ENCODE measurements at places on chromosomes 12 and 14. TPM values are rescaled to one million over a fixed set of nuclear protein-coding genes. Genes with fewer than 3 reads are reported as not detected.

DNA sequence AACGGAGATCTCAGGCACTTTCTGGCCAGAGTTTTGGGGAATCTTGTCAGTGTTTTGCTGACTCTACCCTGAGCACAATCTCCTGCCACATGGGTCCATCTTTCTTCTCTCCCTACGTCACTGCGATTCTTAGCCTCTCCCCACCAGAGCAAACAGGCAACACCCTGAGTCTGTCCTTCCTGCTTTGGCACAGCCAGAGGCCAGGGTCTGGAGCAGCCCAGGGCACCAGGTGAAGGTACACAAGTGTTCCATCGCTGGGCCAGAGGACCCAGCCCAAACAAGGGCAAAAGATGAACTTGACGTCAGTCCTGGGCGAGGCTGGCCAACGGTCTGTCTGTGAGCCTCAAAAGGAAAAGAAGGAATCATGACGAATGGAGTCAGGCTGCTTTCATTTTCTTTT, 12.7 kb upstream of the CCDC177 start:
- DNase-seq, result no peak

DNA sequence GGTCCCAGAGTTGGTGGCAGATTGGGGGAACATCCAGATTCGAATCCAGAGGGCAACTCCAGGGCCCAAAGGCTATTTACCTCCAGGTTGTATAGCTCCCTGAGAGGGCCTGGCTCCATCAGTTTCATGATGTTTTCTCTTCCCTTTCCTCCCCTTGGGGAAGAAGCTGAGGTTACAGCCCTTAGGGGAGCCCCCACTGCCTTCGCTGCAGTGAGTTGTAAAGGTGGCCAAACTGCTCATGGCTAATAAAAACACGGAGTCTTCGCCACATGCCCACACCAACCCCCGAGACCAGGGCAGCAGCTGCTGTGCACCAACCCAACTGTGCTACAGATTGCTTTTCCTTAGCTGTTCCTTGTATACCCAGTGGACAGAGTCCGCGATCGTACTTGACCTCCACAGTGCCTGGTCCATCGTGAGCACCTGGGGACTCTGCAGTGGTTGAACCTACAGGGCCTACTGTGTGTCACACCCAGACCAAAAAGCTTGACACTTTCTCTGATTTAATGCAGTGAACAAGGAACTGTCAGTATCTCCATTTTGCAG, 20.9 kb downstream of the GALNT16 start:
- DNase-seq, result no peak

DNA sequence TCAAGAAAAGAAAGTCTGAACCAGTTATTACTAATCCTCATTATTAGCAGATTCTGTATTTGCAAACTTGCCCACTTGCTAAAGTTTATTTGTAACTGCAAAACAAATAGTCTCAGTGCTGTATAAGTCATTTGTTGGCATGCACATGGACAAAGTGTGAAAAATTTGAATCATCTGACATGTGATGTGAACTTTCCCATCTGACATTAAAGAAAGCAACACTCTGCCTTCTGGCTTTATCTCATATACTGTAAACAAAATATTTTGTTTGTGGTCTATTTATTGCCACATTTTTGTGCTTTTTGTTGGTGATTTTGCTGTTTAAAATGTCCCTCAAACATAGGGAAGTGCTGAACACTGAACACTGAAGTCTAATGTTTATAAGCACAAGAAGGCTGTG, 513.8 kb downstream of the RPL10L start:
- DNase-seq, result no peak

DNA sequence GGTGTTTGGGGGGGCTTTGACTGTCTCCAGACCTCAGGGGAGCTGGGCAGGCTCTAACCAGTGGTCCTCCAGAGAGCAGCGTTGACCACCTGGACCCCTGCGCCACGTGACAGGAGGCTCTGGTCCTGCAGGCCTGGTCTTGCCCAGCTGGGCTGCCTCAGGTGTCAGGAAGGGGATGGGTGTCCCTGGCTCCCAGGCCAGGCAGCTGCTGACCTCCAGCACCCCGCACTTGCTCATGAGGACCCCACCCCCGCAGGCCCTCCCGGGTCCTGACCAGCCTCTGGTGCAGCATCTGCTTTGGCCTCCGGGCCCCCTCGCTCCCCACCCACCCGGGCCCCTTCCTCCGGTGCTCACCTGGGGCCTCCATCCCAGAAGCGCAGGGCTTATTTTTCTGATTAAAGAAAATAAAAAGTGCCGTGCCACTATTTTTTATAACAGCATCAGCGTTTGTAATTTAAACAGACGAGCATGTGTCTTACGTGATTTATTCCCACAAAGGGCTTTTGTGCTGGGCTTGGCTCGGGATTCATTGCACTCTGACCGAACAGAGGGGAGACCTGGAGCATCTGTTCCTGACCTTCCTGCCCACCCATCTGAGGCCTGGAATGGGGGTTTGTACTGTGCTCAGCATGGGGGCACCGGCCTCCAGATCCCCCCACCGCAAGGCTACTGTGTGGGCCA, 21.7 kb downstream of the FBRSL1 start:
- DNase-seq, result no peak

GRCh38 chr14:103314496-103315277, 19.4 kb upstream of the EIF5 start:
- DNase-seq, result no peak

GRCh38 chr12:114835031-114835430, 151.1 kb upstream of the TBX3 start:
- DNase-seq, result no peak

DNA sequence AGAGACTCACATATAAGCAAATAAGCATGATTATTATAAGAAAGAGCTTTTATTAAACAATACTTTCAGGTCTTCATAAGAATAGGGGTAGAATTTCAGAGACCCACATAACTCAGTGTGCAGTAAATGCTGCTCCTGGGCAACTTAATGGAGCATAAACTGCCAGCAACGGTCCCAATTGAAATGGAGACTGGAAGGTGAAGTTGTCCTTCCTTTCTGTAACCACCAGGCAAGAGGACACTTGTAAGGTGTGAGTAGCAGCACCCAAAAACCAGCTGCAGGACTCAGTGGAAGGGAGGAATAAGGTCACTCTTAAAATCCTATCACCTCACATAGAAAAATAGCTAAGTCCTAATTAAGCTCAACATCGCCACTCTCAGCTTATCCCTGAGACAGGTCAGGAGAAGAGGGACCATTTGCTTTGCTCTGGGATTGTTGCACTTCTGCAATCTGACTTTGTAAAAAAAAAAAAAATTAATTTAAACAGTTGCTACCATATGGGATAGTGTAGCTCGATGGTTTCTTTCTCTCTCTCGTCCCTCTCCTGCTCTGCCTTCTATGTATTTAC, 22.7 kb upstream of the LTA4H start:
- DNase-seq, result no peak

GRCh38 chr12:52992699-52993557, 13.3 kb upstream of the EIF4B start:
- DNase-seq, result no peak

GRCh38 chr12:82326905-82327503, 31.2 kb downstream of the CCDC59 start:
- DNase-seq, result no peak

ACOT2 gene
- total RNA-seq, result 39.4 TPM
